ENCODE measurements at places on chromosomes 11 and 22.

- DNase-seq, result no peak
Observed at GRCh38 chr22:28108851-28109250, 189.8 kb upstream of the PITPNB start.

GRCh38 chr11:5380740-5381342 is 2.8 kb upstream of the OR51M1 start:
- DNase-seq, result no peak

- no peak for DNase-seq
Observed at GRCh38 chr11:126139111-126140091, 72.0 kb downstream of the RPUSD4 start.

DNA sequence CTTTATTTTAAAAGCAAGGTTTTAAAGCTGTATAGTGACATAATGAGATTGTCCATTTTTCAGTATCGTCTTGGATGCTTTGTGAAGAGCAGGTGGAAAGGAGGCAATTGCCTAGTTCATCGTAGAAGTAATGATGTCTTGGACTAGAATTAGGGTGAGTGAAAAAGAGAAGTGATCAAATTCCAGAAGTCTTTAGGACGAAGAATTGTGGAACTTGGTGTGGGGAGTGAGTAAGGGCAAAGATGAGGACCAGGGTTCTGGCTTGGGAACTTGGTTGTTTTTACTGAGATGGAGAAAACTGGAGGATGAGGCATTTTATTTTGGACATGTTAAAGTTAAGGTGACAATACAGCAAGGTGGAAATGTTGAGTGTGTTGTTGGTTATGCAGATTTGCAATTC is 1.2 kb downstream of the ILK start:
- no peak for DNase-seq

- no peak for DNase-seq
Observed at GRCh38 chr22:17065433-17065832, 19.4 kb upstream of the IL17RA start.
